NCI-H2081 (cell line): ENCODE measurements at places on chromosomes 2 and 18.
A peak's percentile ranks its signal among the peaks of the same experiment; 100 is the strongest.

GRCh38 chr2:64987001-64987955, 1.9 kb upstream of the SLC1A4 start:
- no peak for DNase-seq

- DNase-seq = peak; percentile 94
Measured at GRCh38 chr2:143685421-143686078, 556.3 kb downstream of the ARHGAP15 start.

- no peak for DNase-seq
Measured at GRCh38 chr2:163802284-163802683, 66.5 kb upstream of the FIGN start.

DNA sequence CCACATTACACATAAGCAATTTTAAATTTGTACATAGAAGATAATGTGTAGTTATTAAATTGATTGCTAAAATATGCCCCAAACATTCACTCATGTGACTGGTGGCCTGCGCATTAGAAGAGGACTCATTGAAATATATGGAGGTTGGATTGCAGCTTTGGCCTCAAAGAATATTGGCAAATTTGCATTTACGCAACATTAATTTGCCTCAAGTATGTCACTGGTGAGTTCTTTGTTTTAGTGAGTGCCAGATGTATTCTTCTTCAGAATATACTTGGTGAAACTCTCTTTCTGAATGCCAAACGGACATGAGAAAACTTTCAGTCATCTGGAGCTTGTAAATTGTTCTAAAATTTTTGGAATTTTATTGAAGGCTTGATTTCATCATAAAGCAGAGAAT, 5.9 kb upstream of the EFEMP1 start:
- no peak for DNase-seq

DNA sequence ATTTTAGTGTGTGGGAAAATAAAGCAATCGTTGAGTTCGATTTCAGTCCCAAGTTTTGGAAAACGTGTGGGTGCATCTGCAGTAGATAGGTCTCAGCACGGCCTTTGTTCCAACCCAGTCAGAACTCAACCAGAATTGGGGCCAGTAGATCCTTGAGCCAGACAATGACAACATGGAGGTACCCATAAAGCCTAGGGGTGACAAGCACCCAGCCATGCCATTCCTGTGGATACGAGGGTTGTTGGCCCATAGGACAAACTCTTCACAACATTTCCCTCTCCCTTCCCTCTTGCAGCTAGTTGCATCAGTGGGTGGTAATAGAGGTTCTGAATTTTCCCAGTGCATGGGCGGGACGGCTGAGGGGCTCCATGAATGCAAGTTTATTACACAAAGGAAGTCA, 60.1 kb downstream of the ST3GAL5 start:
- DNase-seq = no peak

GRCh38 chr2:150256736-150257135, 230.7 kb downstream of the RND3 start:
- DNase-seq = no peak

DNA sequence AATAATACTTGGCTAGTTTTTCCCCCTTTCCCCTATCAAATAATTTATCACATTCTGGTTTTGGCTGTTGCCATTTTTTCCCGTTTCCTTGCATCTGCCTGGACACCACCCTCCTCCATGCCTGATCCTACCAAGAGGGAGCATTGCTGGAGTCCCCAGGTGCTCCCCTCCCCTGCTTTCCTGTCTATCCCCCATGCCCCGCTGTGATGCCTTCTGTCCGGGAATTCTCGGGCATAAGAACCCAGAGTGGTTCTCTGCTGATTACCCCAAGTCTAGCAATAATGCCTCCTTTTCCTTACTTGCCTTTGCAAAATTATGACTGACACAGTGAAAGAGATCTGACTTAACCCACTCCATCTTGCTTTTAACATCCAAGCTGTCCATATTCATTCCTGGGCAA, 248.0 kb upstream of the PXDN start:
- no peak for DNase-seq

- DNase-seq = no peak
Measured at GRCh38 chr2:74865770-74866674, 32.1 kb downstream of the HK2 start.

DNA sequence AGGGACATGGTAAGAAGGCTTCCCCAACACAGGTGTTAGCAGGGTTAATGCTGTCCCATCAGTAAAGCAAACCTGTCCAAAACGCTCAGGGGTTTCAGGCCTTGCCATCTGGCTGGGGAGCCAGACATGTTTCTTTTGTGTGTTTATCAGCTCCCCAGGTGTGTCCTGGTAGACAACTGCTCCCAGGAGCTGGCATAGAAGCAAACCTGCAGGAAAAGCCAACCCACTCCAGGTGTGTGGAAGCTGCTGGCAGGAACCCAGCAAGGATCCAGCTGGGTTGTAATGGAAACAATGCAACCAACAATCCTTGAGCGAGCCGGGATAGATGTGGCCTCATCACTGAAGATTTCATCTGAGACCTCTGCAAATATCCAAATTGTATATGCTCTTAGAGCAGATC, 123.1 kb downstream of the RAB3GAP1 start:
- DNase-seq = peak; percentile 89

DNA sequence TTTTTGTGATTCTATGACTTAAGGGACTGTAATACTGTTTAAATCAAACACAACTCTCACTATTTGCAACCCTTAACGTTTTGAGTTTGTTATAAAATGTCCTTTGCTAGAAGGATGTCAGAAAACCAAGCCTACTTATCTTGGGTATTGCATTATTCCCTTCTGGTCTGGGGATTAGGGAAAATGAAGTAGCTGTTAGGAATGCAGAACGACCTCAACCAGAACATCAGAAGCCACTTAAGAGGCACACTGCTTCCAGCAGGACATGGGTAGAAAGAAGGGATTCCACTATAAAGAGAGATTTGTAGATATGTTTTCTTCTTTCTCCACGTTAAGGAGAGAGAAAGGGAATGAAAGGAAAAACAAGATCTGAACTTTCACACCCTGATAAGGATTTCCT, 101.2 kb downstream of the SETBP1 start:
- no peak for DNase-seq

GRCh38 chr18:46213295-46213694, 109.1 kb downstream of the HAUS1 start:
- no peak for DNase-seq

DNA sequence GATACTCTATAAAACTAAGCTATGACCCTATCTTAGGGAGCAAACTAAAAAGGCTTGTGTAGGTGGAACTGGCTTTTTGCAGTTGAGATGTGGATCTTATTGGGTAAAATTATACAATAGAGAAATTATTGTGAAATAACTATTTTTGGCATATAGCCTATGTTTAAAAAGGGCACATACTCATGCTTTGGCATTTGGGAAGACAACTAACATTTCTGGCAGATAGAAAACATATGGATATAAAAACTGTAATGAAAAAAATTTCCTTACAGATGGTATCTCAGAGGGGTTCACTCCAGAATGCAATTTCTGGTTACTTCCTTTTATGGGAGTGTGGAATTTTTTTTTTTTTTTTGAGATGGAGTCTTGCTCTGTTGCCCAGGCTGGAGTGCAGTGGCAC, 120.1 kb upstream of the CCDC195 start:
- DNase-seq = no peak

DNA sequence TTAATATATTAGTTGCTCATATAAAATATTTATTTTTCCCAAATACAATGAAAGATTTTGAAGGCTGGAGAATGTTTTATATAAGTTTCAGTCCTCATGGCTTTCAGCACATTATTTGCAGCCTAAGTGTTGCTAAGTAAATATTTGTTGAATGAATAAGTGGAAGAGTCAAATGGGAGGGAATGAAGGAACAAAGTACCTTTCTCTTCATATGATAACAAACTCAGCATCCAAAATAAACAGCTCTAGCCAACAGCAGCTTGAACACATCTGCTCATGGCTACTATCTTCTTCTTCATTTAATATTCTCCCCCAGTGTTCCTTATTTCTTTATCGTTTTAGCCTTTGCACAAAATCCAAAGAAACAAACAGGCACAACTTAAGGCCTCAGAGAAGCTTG, 385.2 kb upstream of the PIK3C3 start:
- DNase-seq = no peak

DNA sequence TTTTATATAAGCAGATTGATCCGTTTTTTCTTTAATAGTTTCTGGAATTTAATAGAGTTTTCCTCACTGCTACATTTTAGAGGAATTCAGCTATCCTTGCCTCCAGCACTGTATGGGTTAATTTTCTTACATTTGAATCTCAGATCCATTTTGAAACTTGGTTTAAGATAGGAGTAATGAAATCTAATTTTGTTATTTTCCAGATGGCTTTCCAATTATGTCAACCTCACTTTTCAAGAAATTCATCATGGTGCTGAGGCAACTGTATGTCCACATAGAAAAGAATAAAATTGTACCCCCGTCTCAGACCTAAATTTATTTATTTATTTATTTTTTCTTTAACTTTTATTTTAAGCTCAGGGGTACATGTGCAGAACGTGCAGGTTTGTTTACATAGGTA, 105.1 kb downstream of the EPB41L5 start:
- DNase-seq = no peak

GRCh38 chr2:14182227-14182946, 450.1 kb upstream of the LRATD1 start:
- no peak for DNase-seq

DNA sequence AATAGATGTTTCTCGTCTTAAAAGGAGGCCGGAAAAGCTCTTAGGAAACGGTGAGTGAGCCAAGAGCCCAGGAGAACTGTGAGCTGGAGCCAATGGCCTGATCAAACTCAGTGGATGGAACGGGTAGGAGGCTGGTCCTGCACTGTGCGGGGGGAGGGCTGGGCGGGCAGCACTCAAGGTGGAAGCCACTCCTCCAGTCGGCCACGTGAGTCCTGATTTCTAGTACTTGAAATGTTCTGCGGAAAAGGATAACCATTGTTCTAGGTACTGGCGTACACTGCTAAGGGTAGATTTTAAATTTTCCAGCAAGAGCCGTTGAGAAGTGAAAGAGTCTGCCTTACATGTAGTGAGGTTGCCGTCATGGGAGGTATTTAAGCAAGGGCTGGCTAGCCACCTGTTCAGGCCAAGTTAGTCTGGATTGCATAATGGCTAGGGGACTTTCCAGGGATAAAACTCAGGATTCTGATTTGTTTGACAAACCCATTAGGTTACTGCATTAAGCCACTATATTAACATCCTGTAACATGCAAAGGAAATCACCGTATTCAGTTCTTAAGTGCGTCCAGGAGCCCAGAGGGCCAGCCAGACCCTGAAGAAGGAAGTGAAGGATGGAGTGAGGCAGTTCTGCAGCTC, 51.3 kb upstream of the ODC1 start:
- DNase-seq = no peak

- DNase-seq = peak; percentile 29
Measured at GRCh38 chr2:72916743-72917137, 579 bp upstream of the EMX1 start.

DNA sequence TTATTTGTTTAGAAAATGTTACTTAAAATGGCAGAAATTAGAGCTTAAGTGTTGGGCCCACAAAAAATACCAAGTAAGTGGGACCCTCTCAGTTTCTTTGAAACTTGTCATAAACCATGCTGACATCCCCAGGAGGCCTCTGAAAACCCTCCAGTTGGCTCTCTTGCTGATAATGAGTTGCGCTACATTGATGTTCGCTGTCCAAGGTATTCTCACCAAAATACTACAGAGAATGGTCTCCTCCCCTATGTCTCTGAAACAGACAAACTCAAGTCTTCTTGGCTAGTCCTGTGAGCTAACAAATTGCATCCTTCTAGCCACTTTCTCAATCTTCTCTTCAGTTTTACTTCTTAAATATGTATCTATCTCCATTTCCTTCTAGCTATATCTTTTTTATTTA, 669.4 kb downstream of the IRS1 start:
- no peak for DNase-seq

DNA sequence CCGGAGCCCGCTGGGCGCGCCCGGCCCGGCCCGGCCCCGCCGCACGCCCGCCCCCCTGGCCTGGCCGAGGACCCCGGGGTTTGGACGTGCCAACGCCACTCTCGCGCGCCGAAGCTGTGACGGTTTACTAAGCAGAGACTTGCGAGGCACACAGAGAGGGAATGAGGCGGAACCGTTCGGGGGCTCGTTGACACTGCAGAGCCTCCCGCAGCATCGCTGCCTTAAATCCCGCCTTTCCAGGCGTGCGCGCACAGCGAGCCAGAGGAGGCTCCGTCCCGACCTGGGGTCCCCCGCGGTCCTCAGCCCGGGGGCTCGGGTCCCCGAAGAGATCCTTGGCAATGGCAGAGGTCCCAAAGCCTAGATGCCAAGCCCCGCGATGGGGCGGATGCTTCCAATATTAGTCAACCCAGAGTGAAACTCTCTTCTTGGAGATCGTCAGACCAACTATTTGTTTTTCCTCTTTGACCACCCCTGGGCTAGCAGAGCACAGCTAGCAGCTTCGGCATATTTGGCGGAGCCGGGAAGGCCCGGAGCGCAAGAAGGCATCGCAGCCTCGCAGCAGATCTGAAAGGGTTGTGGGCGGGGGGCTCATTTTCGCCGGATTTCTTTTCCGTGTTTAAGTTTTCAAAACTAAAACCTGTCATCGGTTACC, at the start of gene ZNF385B:
TSS of gene ZNF385B (minus strand) at position 197 of the 652 bp plus-strand sequence.
- DNase-seq = peak; percentile 37

DNA sequence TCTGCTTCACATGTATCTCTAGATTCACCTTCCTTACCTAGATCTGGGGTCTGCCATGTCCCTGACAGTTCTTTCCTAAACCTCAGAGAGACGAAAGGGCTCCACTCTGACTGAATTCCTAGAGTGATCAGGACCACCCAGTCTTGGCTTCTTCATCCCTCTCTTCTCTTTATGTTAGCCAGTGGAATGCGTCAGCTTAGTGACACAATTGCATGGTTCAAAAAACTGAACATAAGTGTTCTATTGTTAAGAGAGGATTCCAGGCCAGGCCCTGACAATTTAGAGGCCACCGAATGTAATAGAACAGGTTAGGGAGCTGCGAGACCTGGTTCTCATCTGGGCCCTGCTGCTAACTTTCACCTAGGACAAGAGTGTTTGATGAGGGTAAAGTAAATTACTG, 10.0 kb downstream of the PRELID3A start:
- no peak for DNase-seq

DNA sequence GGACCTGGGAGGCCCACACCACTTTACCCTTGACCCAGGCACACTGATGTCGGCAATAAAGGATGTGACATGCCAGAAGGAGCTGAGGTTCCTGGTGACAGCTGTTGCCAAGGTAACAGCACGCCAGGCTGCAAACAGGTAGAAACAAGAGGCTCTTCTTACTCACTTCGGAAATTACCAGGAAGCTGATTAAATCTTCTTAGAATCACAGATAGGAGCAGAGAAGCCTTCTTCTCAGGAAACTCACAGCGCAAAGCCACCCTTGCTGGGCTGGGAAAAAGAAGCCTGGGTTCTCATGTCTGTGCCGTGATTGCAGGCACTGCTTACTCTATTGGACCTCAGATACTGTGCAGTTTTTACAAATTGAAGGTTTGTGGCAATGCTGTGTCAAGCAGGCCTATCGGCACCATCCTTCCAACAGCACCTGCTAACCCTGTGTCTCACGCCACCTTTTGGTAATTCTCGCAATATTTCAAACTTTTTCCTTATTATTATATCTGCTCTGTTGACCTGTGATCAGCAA, 61.0 kb upstream of the TAF1B start:
- DNase-seq = no peak

DNA sequence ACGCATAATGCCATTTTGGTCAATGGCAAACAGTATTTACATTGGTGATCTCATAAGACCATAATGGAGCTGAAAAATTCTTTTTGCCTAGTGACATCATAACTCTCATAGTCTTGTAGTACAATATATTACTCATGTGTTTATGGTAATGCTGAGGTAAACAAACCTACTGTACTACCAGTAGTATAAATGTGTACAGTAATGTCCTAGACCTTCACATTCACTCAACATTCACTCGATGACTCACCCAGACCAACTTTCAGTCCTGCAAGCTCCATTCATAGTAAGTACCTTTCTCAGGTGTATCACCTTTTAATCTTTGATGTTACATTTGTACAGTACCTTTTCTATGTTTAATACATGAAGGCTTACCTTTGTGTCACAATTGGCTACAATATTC, 558.2 kb upstream of the PIK3C3 start:
- DNase-seq = no peak
